C1 segment of cervical spinal cord (tissue), 14 donors: ENCODE measurements at places on chromosomes 1 and 21.
A peak's percentile ranks its signal among the peaks of the same experiment; 100 is the strongest.

GRCh38 chr1:158203693-158204457 lies 23.2 kb downstream of the CD1D start:
- DNase-seq, result no peak

DNA sequence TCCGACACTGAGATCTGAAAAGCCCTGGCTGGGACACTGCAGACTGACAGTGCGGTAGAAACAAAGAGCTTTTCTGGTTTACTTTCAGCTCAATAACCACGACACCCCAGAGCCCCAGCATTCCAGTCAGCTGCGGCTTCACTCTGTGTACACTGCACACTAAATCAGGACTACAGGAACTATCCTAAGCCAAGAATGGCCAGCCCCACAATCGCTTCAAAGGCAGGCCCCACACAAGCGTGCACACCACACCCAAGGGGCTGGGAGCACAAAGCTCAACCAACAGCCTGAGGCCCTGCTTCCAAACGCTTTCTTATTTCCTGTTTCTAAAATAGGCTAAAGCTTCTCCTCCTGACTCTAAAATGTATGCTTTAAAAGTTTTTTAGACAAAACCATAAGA lies 28.4 kb downstream of the URB1 start:
- no peak for DNase-seq

GRCh38 chr1:245156041-245156735 lies 1.4 kb downstream of the KIF26B start:
- DNase-seq, result peak; percentile 86

GRCh38 chr1:31730336-31731048 lies 26.7 kb upstream of the COL16A1 start:
- no peak for DNase-seq

- peak; percentile 12 for DNase-seq
Observed at GRCh38 chr1:94622757-94623156, 81.2 kb upstream of the F3 start.

DNA sequence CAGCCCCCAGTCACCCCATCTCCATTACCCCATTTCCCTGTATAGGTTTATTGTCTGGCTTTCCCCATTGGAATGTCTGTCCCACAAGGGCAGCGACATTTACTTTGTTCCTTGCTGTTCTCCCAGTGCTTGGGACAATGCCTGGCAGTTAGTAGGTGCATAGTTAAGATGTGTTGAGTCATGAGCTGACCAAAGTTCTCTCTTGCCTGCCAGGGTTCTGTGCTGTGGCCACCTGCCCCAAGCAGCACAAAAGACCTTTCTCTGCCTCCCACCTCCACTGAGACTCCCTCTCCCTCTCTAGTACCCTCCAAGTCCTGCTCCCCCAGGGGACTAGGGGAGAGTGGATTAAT lies 40.0 kb downstream of the TMCO4 start:
- DNase-seq, result no peak

- DNase-seq, result no peak
Observed at GRCh38 chr1:151809290-151809984, 4.2 kb upstream of the LINGO4 start.

GRCh38 chr1:222325506-222325905 lies 222.4 kb downstream of the HHIPL2 start:
- no peak for DNase-seq

- peak; percentile 18 for DNase-seq
Observed at GRCh38 chr1:108199781-108200686, at the start of gene SLC25A24. Gene SLC25A24 (minus strand): TSS chr1:108200343. CDS start chr1:108200138, 205 bp downstream.

GRCh38 chr1:172167796-172168596 lies 252.5 kb upstream of the C1orf105 start:
- no peak for DNase-seq

- DNase-seq, result no peak
Observed at GRCh38 chr1:1543706-1544099, 3.3 kb upstream of the TMEM240 start.

DNA sequence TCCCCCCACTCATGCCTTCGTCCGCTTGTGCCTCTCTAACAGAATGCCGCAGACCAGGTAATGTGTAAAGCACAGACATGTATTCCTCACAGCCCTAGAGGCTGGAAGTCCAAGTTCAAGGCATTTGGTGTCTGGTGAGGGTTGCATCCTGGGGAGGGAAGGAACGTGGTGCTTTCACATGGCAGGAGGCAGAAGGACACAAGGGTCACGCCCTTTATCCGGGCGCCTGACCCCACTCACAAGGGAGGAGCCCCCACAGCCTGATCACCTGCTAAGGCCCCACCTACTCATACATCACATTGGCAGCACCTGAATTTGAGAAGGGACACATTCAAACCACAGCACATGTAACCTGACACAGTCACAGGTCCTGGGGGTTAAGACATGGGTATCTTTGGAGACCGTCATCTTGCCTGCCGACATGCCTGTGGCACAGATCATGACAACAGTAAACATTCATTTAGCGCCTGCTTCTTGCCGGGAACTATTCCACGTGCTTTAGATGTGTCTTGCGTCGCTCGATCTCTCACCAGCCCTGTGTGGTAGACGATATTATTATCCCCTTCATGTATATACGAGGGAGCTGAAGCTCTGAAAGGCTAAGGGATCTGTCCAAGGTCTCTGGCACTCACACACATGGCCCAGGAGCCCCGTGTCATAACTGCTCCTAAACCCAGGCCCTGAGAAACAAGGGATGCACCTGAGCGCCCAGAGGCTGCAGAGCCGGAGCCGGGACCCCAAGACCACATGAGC lies 235.6 kb downstream of the NPHP4 start:
- DNase-seq, result no peak

GRCh38 chr1:163308811-163309210 lies 12.9 kb upstream of the NUF2 start:
- DNase-seq, result no peak

DNA sequence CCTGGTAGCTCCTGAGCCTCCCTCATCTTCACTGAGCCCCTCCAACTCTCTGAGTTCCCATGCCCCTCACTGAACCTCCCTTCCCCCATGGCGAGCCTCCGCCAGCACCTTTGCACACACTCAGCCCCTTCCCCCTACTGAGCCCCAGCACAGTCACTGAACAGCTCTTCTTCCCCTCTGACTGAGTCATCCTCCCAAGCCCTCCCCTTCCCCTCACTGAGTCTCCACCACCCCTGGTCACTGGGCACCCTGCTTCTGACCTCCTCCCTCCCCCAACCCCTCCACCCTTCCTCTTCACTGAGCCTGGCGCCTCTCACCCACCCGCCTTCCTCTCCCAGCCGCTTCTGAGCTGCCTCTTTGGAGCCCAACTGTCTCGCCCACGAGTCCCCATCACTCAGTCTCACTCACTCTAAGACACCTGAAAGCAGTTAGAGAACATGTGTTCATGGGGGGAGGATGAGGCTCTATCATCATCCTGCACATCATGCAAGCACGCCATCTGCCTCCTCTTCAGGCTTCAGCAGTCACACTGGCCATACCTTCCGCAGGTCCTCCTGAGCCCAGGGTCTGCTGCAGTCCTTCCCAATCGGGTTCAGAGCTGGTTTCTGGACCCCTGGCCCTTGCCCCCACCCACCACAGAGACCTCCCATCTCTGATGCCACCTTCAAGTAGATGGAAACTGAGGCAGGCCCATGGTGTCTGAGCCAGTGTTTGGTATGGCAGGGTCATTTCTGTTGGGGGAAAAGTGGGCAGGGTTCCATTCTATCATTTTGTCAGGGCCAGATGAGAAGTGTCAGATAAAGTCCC lies 2.0 kb upstream of the TRNP1 start:
- DNase-seq, result no peak

DNA sequence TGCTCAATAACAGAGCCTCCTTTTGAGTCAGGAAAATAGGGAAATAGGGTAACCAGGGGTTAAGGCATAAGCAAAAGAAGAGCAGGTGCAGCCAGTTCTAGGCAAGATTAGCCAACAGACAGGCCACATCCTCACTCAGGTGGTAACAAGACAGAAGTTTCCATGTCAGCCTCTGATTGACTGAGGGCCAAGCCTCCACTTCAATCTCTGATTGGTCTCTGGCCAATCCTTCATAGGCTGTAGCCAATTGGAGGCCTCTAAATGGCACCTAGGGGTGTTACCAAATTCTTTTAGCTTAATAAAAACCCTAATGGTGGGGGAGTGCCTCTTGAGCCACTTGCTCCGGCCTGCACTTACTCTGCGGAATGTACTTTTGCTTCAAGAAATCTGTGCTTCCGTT lies 37.2 kb downstream of the LACTBL1 start:
- DNase-seq, result no peak

GRCh38 chr1:110408488-110408887 lies 994 bp upstream of the LAMTOR5 start:
- DNase-seq, result no peak

DNA sequence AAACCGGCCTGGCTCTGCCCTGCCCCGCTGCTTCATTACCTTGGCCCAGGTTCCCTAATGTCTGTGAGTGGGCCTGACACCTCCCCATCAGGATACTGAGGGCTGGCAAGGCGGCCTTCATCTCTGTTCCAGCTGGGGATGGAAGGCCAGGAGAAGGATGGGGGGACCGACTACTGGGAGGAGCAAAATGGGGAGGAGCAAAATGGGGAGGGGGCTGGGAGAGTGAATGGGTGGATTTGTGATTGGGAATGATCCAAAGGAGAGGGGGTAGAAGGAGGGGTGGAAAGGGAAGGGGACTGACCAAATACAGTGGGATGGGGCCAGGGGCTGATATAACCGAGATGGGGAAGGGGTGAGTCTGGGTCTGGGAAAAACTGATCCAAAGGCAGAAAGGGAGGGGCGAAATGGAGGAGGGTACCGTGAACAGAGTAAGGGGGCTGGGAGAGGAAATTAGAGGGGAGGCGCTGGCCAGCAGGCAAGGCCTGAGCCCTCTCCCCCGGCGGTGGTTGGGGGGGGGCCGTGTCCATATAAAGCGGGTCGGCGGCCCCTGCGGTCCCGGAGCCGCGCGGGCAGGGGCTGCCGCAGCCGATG lies at the start of gene FOXE3:
FOXE3 (plus strand) TSS at position 558 of the 591 bp plus-strand sequence; CDS start at position 589, 31 bp downstream.
- DNase-seq, result no peak

- no peak for DNase-seq
Observed at GRCh38 chr1:56496821-56497772, 82.3 kb downstream of the PLPP3 start.

DNA sequence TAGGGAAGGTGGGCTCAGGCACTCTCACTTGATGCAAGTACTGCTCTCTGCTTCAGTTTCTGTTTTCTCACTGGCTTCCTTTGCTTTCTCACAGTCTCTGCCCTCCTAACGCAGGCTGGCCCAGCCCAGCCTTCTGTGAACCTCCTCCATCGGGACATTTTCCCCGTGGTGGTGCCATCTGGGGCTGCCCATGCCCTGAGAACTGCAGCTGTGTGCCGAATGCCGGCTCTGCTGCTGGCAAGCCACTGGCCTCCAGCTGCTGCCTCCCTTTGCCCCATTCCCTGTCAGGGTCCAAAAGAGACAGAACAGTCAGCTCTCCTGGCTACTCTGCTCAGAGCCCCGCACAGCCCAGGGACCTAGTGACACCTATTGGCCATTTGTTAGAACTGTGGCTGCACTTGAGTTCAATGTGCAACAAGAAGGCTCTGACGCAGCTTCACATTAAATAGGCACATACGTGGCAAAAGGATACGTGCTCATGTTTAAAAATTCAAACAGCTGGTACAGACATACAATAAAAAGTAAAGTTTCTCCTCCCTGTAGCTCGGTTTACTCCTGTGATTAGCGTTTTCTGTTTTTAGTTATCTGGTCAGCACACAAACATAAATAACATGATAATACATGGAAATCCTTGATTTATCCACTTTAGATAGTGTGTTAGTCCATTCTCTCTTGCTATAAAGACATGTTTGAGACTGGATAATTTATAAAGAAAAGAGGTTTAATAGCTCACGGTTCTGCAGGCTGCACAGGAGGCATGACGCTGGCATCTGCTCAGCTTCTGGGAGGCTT lies 46.6 kb downstream of the FCRL5 start:
- peak; percentile 5 for DNase-seq

GRCh38 chr1:21292503-21292983 lies 2.3 kb upstream of the ECE1 start:
- no peak for DNase-seq

GRCh38 chr1:19786988-19787423 lies 12.7 kb downstream of the TMCO4 start:
- DNase-seq, result no peak

DNA sequence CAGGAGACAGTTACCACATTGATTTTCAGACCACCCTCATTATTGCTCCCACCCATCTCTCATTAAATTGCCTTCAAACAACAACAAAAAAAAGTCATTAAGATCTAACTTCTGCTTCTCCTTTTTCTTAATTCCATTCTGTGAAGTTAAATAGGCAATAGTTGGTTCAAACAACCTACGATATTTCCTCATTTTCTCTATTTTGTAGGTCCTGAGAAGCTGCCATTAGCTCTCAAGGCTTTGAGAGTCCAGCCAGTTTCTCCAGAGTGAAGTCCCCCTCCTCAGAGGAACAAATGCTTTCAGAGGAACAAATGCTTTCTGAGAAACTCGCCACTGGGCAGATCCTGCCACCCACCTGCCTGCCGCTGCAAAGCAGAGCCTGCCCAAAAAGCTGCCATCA lies 125.6 kb downstream of the ETS2 start:
- DNase-seq, result no peak

DNA sequence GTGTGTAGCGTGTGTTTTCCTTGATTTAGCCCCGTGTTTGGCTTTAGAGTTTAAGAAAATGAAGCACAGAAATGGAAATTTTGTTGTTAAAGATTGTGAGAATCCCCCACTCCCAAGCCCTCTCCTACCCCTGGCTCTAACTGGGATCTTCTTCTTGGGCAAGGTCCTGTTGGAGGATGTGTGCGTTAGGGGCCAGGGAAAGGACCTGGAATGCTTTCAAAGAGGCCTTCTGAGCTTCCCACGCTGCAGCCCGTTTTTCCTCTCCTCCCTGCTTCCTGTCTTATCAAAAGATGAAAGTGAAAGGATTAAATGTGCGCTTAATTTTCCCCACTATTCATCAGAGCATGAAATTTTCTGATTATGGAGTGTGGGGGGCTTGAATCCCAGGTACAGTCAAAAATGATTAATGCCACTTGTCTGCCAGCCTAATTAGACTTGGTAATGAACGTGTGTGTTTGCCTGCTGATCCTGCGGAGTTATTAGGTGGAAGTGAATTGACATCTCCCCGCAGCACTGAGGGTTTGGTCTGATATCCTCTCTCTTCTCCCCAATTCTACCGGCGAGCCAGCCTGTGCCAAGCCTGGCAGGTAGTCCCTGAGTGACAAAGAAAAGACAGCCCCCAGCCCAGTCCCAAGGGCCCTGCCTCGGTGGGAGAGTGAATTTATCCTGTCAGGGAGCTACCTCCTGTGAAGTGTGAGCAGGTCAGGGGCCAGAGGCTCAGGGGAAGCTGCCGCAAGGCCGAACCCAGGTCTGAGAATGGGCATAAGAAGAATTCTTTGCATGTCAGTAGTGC lies 4.9 kb downstream of the RASSF5 start:
- no peak for DNase-seq

DNA sequence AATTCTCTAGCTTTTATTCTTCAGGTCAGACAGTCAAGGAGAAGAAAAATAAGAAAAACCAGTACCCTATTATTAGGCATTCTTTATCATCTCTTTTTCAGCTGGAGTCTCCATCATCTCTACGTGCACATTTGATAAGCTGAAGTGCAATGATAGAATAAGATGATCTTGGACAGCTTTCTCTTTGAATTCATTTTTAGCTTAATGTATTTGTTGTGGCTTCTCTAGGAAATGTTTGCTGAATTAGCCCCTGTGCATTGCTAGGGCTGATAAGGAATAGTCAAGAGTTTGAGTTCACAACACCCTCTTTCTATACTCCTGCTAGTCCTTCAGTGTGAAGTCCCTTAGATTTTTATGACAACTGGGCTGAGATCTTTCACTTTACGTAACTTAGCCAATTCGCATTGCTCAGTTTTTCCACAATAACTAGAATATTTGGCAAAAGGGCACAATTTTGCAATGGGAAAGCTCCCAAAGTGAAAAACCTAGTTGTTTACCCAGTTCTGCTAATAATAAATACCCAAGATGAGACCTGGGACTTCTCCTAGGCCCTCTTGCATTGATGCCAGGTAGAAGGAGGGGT lies 7.0 kb upstream of the KCNJ15 start:
- DNase-seq, result no peak

- DNase-seq, result no peak
Observed at GRCh38 chr1:109980324-109981003, 4.1 kb upstream of the AHCYL1 start.
